ENCODE measurements at places on chromosomes 4 and X.

DNA sequence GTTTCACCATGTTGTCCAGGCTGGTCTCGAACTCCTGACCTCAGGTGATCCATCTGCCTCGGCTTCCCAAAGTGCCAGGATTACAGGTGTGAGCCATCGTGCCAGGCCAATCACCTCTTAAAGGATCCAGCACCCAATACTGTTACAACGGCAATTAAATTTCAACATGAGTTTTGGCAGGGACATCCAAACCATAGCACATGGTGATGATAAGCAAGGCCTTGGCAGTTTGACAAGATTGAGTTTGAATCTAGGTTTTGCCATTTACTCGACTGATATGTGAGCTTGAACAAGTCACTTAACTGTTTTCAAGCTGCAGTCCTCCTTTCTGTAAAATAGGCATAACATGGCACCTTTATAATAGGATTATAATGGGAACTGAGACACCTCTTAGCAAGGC, 84.1 kb downstream of the GPR82 start:
- no peak for DNase-seq

DNA sequence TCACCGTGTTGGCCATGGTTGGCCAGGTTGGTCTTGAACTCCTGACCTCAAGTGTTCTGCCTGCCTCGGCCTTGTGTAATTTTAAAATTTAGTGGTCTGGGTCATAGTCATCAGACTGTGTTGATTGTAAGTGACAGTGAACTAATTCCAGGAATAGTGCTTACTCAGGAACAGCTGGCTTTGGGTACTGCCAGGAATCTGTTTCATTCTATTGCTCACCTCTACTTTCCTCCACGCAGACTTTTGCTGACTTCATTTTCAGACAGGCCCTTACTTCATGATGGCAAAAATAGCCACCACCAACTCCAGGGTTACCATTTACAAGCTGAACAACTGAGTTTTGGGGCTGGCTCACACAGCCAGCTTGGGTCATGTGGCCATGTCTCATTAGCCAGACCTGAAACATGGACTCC, 54.6 kb downstream of the FNIP2 start:
- DNase-seq: no peak

- DNase-seq: no peak
Measured at GRCh38 chr4:79431839-79432238, 23.8 kb upstream of the GK2 start.

DNA sequence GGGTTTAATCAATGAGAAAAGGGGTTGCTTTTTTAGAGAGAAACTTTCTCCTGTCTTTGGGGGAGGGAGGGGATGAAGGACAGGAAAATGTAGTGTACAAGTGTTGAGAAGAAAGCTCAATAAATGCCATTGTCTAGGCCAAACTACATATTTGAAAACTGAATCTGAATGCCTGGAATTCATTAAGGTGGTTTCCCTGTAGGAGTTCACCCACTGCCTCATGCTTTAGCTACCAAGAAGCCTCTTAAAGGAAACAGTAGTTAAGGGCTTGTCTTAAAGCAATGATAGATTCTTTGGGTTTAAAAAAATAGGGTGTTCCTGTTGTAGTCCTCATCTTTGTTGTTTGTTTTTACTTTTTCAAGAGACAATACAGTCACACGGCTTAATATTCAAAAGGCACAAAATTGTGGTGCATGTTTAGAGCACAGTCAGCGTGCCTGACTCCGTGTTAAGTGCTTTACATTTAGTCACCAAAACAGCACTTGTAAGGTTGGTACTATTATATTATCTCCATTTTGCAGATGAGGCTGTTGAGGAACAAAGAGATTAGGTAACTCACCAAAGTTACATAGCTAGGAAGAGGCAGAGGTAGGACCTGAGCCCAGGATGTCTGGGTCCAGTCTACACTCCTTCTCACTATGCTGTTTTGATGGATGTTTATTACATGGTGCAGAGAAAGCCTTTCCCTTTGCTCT, 46.0 kb downstream of the FNIP2 start:
- no peak for DNase-seq

DNA sequence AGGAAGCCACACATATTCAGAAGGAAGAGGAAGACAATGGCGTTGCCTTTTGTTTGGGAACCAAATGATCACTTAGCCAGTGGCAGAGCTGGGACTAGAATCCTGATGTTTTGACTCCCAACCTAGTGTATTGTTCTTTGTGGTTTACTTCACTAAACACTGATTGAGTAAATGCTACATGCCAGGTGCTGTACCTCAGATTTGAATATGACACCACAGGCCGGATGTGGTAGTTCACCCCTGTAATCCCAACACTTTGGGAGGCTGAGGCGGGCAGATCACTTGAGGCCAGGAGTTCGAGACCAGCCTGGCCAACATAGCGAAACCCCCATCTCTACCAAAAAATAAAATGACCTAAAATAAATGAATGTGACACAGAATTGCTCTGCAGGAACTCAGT, 8.4 kb downstream of the NDUFA1 start:
- no peak for DNase-seq

- DNase-seq: no peak
Measured at GRCh38 chrX:129600981-129601424, 53.8 kb downstream of the APLN start.

GRCh38 chrX:130144509-130144908, 21.1 kb downstream of the AIFM1 start:
- no peak for DNase-seq

- no peak for DNase-seq
Measured at GRCh38 chr4:1767061-1767769, 25.9 kb upstream of the FGFR3 start.
